ENCODE measurements at places on chromosomes 16 and 17.

DNA sequence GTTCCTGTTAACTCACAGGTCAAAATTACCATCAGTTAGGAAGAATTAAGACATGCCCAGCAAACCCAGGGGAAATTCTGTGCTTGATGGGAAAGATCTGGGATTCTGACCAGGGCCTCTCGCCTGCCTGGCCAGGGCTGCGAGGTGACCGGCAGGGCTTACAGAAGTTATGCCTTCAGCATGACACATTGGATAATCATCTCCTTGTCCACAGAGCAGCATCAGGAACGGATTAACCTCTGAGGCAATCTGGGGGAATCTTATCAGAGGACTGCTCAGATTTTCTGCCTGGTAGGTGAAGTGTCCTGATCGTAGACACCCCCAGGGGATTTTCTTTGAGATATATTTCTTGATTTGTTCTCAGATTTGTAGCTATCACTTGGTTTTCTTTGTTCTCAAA is 172.5 kb downstream of the HS3ST3A1 start:
- DNase-seq, result no peak

DNA sequence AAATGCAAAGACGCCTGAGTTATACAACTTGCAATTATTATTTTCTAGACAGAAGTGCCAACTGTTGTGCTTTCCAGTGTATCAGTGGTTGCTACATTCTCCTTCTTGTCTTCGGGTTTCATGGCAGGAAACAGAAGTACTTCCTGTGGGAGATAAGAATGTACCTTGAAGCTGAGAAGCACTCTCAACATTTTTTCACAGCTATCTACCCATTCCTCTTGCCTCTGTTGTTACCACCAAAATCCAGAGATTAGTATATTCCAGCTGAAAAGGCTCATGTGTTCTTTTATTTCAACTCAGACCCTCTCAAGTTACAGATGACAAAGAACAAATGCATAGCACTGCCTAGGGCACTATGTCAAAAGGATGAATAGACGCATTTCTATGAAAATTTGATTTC is 4.8 kb upstream of the ADAT1 start:
- no peak for DNase-seq

DNA sequence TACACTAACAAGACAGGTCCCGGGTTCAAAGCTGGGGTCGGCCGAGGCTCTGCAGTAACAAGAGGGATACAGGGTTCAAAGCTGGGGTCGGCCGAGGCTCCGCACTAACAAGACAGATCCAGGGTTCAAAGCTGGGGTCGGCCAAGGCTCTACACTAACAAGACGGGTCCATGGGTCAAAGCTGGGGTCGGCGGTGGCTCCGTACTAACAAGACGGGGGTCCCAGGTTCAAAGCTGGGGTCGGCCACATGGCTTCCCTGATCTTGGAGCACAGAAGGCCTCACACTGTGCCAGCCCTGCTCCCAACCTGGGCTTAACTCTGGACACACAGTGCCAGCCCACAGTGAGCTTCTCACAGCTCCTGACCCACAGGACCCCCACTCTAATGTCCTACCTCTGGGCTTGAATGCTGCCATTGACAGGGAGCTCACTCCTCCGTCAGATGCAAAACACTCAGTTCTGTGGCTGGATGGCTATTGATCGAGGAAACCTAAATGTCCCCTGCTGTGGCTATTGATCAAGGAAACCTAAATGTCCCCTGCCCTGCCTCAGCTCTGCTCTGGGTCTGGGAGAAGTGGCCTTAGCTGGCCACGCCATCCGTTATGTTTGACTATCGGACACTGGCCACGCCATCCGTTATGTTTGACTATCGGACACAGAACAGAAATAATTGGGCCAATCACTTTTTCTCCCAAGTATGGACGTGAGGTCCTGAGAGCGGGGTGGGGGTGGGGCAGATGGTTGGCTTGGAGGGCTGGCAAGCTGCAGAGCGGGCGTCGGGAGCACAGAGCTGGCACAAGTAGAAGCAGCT is 54.6 kb upstream of the DOC2B start:
- no peak for DNase-seq

DNA sequence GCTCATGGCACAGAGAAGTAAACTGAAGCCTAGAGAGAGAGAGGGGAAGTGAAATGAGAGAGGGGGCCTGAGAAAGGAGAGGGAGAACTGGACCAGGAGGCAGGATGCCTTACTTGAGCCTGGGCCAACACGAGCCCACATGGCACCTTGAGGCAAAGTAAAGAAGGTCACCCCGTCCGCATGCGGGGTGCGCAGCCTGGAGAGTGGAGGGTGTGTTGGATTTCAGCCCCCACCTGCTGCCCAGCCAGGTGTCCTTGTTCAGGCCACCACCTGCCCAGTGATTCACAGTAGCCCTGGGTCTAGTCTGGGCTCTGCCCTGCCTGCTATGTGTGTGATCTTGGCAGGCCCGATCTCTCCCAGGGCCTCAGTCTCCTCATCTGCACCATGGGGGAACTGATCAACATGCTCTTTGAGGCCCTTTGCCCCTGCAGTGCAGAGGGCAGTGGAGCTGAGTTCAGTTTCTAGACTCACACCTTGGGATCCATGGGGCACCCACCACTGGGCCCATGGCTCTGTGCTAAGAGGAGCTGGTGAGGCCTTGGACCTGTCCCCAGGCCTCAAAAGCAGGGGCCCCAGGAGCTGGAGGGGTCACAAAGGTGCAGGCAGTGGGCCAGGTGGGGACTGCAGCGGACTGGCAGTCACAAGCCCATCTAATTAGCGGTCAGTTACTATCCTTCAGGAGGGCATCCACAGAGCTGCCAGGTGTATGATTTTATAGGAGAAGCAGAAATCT is 9.8 kb upstream of the DRC7 start:
- no peak for DNase-seq

GRCh38 chr16:2392025-2392424 is 37.2 kb upstream of the CCNF start:
- no peak for DNase-seq

DNA sequence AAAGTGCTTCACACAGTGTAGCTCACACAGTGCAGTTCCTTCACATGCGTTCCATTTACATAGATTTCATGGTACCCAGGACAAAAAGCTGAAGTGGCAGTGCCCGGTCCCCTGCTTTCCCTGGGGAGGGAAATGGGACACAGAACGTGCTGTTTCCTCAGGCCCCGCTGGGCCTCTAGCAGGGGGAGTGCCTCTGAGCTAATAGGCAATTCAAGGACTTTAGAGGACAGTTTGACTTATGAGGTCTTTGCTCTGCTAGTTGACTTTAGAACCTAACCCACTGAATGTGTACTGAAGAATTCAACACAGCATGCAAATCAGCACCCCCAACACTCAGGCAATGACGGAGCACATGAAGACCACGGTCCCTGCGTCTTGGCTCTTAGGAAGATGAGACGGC is 6.8 kb downstream of the CDIP1 start:
- no peak for DNase-seq

- no peak for DNase-seq
Observed at GRCh38 chr17:75398279-75398678, 7.2 kb downstream of the GRB2 start.

GRCh38 chr17:17934806-17935205 is 37.4 kb downstream of the TOM1L2 start:
- DNase-seq, result no peak
